Iris pigment epithelial cell (primary cell): ENCODE measurements at places on chromosomes 16 and 17.

- no peak for DNase-seq
Measured at GRCh38 chr16:72270531-72270930, 98.6 kb upstream of the PMFBP1 start.

DNA sequence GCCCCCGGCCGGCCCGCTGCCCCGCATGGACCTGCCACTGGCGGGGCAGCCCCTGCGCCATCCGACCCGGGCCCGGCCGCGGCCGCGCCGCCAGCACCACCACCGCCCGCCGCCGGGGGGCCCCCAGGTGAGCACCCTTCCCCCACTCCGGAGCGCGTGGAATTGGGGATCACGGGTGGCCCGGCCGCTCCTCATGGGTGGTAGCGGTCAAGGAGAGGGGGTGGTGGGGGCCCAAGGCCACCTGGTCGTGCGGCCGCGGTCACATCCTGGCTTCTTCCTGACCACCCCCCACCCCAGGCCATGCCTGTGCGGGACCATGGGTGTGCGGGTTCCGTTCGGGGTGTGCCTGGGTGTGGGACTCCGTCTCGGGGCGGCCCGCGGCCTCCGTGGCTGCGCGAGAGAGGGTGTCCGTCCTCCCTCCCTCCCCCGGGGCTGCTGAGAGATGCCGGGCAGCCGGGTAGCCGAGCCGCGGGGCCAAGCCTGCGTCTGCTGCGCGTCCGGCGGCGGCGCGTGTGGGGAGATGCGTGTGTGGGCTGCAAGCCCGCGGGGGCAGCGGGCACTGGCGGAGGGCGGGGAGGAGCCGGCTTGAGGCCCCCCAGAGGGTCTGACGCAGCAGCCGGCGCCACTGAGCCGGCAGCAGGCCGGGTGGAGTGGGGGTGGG, 6.8 kb downstream of the ACD start:
- DNase-seq = no peak

- no peak for DNase-seq
Measured at GRCh38 chr17:43871946-43872690, 25.1 kb downstream of the CD300LG start.

DNA sequence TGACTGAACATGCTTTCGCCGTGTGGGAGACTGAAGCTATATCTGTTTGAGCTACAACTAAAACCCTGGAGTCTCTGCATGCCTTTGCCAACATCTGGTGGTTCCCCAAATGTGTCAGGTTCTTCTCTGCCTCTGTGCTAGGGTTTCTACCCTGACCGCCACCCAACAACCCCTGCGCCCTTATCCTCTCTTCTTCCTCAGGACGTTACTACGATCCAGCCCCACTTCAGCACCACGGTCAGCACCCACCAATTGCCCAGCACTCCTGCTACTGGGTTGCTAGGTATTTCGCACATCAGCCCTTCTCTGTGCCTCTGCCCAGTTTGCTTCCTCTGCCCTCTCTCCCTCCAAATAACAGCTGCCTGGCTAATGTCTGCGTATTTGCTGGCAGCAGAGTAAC, 106.3 kb upstream of the HSBP1 start:
- peak; percentile 50 for DNase-seq

DNA sequence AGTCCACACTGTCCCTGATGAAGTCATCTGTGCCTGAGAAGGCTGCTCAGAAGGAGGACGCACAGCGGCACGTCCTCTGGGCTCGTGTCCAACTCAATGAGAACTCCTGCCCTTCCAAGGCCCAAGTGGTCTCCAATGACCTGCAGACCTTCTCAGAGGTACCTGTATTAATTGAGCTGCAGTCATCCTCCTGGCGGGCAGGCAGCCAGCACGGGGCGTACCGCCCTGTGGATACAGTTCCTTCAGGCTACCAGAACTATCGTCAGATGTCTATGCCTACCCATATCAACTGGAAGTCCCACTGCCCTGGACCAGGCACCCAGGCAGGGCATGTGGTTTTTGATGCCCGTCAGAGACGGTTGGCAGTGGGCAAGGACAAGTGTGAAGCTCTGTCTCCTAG, 2.9 kb upstream of the TMEM102 start:
- DNase-seq = no peak

DNA sequence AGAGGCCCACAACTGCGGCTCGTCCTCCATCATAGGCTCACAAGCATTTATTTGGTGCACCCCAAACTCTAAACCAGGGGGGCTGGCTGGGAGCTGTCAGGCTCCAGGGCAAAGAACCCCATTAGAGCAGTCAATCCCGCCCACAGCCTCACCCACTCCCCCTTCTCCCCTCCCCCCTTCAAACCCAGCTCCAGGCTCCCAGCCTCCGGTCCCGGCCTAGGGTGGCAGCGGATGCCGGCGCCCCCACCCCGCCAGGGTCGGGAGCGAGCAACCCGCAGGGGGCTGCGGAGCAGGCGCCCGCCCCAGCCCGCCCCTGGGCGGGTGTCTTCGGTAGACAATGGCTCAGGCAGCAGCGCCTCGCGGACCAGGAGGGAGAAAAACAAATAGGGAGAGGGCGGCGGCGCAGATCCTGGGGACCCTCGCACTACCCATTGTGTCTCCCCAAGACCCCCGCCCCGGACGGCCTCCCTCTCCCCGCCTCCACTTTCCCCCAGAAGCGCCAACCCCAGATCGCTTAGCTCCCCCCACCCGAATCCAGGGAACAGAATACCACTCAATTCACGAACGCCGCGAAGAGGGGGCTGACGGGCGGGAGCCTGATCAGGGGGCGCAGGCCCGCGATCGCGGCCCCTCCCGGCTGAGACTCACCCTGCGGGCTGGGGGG, 572 bp downstream of the FAM171A2 start:
- DNase-seq = no peak

DNA sequence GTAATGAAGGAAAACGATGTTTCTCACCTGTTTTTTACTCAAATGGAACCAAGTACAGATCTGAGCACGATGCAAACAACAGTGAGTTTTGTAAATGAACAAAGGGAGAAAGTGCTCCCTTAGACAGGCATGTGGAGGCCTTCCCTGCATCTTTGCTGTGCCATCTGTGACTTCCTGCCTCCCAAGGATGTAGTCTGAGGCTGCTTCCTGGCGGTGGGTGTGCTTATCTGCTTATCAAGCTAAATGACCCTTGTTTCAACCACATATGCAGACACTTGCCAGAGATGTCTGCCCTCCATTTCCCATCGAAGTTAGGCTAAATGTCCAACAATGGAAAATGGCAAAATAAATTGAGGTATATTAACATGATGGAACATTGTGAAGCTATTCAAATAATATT, 34.6 kb downstream of the RGS9 start:
- no peak for DNase-seq

GRCh38 chr17:76992891-76993290, 124.7 kb downstream of the MGAT5B start:
- DNase-seq = no peak

- peak; percentile 59 for DNase-seq
Measured at GRCh38 chr17:35666967-35667532, 64.4 kb upstream of the RASL10B start.

GRCh38 chr17:21061971-21062526, 19.2 kb upstream of the USP22 start:
- no peak for DNase-seq

DNA sequence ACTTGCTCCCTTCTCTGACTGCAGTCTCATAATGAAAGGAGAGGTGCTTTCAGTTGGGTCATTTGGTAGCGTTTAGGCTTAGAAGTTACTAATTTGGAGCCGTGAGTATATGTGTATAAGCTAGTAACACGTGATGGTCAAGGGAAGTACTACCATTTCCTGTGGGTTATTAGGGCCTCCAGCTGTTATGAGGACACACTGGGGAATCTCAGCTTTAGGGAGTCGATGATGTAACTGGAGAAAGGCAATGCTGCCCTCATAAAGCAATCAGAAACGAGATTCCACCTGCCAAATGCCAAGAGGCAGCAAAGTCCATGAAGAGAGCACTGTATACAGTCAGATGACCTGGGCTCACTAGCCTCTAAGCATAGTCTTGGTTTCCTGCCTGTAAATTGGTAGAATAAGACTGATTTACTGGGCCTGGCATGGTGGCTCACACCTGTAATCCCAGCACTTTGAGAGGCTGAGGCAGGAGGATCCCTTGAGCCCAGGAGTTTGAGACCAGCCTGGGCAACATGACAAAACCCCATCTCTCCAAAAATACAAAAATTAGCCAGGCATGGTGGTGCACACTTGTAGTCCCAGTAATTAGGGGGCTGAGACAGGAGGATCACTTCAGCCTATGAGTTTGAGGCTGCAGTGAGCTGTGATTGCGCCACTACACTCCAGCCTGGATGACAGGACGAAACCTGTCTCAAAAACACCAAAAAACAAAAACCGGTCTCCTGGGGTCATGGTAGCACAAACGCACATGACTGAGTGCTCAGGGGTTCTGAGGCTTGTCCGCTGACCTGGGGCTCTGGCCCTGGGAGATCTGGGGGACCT, 53.0 kb downstream of the SF3B3 start:
- peak; percentile 84 for DNase-seq

GRCh38 chr16:54070789-54071343, 215.7 kb downstream of the IRX3 start:
- DNase-seq = no peak

GRCh38 chr17:55341432-55341831, 76.7 kb downstream of the HLF start:
- DNase-seq = peak; percentile 59

DNA sequence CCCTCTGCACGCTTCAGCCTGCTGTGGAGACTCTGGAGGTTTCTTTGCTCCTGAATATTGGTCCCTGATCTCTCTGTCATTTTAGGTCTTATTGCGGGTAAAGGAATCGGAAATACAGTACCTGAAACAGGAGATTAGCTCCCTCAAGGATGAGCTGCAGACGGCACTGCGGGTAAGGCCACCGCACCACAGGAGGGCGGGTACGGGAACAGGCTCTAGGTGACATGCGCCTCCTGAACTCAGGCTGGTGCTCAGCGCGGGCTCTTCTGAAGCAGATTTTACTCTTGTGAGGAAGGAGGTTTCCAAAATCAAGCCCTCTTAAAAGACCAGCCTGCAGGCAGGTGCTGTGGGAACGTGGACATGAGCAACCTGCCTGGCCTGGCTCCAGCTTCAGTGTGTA, 29.8 kb downstream of the PLD6 start:
- no peak for DNase-seq

GRCh38 chr16:3198334-3199072, 10.5 kb downstream of the OR1F1 start:
- no peak for DNase-seq

GRCh38 chr16:86022381-86022960, 123.5 kb downstream of the IRF8 start:
- no peak for DNase-seq

DNA sequence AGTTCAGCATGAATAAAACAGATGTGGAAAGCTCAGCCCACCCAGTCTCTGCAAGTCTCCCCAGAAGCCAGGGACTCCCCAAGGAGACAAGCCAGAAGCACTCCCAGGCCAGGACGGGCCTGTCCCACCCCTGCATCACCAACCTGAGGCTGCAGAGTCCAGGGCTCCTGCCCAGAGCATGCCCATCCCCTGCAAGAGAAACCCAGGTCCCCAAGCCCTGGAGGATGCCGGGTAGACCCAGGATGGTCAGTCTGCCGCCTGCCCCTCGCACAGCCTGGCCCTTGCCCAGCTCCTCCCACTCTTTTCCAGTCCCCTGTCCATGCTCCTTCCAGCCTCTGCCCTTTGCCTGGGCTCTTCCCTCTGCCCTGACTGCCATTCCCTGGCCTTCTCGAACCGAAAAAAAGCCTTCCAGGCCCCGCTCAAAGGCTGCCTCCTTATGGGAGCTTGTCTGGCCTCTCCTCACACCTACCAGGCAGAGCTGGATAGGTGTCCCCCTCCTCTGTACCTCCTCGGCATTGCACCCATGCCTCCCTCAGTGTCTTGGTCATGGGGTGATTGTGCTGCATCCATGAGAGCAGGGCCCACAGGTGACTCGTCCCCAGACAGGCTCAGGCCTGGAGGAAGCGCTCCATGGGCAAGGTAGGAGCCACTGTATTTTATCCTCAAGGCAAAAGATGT, 44.8 kb downstream of the BEAN1 start:
- no peak for DNase-seq

DNA sequence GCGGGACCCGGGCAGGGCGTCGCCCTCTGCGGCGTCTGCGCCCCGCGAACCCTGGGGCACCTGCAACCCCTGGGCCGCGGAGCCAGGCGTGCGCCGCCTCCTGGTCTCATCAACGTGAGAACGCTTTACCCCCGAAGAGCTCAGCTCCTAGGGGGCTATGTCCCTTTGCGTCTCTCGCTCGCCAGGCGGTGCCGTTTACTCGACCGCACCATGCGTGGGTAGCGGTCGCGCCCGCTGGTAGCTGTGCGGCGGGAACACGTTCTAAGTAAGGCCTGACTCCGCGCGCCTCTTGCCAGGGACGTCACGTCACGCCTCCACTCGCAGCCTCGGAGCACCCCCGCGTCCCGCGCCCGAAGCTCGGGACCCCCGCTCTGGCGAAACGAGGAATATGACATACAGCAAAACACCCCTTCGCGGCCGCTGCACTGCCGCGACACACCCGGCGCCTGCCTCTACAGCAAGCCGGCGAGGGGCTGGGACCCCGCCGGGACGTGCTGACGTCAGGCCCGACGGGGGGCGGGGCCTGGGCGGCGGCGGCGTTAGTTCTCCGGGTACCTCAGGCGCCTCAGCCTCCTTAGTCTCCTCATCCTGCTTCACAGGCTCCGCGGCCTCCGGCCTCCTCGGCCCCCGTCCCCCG, at the start of gene RAB11FIP3:
Gene RAB11FIP3 (plus strand): TSS at position 568 of the 637 bp plus-strand sequence. CDS start 358 bp downstream, outside the sequence.
- peak; percentile 76 for DNase-seq

- DNase-seq = no peak
Measured at GRCh38 chr16:887846-888245, 82.9 kb downstream of the LMF1 start.

DNA sequence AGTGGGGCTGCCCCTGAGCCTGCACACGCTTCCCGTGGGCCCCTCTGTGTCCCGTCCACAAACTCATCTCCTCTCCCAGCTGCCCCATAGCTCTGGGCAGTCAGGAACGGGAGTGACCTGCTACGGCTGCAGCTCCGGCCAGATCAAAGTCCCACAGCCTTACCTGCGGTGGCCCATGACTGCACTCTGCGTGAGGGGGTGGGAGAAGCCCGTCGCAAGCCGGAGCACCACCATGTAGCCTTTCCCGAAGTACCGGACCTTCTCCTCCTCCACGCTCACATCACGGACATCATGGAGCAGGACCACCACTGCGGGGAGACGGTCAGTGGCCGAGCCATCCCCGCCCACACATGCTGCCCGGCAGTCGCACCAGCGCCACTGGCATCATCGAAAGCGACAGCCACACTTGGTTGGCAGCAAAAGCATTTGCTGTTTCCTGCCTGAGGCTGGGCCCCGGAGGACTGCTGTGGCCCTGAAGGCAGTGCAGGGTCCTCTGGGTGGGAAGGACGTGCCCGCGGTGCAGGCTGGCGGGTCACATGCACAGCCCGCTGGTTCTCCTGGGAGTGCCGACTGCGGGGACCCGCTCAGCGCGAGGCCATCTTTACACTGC, 6.2 kb downstream of the CYBC1 start:
- DNase-seq = no peak
